ENCODE measurements at places on chromosomes 2 and 18.

DNA sequence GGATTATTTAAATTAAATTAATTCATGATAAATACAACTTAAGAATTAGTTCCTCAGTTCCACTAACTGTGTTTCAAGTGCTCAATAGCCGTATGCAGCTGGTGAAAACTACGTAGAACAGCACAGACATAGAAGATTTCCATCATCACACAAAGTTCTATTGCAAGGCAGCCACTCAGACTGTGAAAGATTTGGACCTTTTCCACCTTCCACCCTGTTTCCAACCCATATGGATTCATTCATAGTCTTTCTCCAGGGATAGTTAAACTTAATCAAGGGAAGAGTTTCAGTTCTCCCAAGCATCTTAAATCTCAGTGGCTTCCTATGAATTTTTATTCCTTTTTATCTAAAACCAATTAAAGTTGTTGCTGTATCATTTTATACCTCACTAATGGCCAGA, 2030.8 kb downstream of the SUCLG1 start:
- no peak for DNase-seq

DNA sequence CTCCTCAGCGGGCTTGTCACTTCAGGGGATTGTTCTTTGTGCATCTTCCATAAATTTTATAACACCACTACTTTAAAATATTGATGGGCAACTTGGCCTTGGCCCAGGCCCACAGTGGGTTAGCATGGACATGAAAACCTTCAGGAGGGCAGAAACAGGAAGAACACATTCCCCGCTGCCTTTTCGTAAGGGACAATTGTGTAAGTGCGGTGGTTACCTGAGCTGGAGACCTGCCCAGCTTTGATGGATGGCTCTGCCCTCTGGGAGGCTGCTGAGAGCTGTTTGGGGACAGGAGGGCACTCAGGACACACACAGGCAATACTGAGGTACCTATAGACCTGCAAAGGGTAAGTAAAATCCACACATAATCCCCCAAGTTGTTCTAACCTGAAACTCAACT, 46.8 kb downstream of the FECH start:
- no peak for DNase-seq

- no peak for DNase-seq
These were observed 422.9 kb downstream of the ARHGAP15 start for GRCh38 chr2:143551971-143552650.

DNA sequence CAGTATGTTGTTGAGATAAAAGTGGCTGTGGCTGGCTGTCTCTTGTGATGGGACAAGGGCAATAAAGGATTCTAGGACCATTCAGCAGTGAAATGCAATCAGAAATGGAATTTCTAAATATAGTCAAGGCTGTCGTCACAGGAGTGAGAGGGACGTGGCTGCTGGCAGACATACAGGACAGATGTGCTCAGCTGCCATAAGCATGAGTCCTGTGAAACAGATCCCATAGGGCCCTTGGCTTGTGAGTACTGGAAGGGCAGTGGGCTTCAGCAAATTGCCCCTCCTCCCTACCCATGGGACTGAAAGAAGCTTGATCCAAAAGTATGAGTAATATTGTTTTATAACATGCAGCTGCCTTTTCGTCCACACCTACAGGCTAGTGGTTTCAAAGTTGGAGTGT, 4.2 kb upstream of the CNNM3 start:
- no peak for DNase-seq

DNA sequence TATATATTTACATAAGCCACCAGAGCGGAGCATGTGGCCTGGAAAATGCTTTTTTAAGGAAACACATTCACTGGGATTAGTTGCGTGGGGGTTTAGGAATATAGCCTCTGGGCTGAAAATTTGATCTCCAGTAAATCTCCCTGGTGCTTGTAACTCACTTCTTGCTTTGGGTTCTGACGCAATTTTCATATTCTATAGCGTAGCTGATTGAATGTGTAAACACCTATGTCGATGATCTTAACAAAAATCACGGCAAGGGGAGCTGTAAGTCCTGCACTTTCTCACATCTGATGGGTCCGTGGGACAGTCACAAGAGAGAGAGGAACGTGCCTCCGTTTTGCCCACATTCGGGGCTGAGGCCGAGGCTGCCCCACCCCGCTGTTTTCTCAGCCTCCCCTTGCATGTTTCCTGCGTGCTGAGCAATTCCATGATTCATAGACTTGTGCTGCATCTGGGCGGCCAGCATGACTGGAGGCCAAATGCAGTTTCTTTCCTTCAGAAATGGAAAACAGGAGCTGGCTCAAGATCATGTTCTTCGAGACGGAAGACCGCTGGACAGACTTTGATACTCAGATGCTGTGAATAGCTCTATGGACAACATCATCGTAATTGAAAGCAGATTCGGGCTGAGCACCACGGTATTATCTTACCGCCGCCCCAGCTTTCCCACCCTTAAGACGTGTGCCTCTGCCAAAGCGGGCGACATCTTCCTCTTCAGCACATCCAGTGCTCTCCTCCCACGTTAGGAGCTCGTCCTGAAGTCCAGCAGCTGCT, 109.2 kb downstream of the TMEM18 start:
- DNase-seq = no peak

- DNase-seq = no peak
These were observed 383.9 kb upstream of the HS6ST1 start for GRCh38 chr2:128702616-128703015.

DNA sequence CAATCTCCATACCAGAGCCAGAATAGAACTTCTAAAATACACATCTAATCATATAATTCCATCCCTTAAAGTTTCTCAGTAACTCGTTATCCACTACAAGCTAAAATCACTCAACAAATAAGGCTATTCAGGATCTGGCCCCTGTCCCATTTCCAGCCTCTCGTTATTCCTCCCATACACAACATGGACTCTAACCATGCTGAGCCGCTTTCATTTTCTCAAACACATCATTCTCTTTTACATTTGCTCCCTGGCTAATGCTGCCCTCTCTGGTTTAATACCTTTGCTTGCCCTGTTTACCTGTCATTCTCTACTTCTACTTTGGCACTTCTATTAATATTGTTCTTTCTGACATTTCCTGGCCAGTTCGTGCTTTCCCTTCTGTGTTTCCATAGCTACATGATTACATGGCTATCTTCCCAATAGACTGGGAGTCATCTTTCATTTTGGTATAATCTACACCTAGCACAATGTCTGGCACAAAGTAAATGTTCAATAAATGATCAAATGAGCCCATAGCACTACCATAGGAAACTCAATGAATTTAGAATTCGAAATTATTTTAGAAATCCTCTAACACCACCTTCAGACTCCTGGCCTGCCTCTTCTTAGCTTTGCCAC, 163.6 kb upstream of the VRK2 start:
- no peak for DNase-seq

DNA sequence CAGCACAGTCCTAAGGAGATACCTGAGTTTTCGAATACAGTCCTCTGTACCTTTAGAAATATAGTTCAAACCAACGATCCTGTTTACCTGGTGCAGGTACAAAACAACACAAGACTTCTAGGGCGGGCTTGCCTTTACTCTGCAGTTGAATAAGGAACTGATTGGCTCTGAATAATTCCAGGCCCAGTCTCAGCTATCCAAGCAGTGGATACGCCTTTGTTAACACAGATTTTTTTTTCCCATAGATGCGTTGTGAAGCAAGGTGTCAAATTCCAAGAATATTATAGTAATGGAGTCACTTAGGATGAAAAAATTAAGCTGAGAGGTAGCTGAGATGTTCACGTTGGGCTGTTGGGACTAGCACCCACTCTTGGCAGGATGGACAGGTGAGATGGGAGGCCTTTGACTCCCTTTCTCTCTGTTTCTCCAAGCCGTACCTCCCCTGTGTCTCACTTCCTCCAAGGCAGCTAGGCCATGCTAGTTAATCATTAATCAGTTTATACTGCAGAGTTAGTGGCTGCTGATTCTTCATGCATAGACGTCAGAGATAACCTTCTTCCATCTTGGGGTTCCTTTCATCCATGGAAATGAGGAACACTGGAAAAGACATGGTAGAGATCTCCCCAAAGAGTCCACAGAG, 380.8 kb upstream of the ACVR2A start:
- no peak for DNase-seq

DNA sequence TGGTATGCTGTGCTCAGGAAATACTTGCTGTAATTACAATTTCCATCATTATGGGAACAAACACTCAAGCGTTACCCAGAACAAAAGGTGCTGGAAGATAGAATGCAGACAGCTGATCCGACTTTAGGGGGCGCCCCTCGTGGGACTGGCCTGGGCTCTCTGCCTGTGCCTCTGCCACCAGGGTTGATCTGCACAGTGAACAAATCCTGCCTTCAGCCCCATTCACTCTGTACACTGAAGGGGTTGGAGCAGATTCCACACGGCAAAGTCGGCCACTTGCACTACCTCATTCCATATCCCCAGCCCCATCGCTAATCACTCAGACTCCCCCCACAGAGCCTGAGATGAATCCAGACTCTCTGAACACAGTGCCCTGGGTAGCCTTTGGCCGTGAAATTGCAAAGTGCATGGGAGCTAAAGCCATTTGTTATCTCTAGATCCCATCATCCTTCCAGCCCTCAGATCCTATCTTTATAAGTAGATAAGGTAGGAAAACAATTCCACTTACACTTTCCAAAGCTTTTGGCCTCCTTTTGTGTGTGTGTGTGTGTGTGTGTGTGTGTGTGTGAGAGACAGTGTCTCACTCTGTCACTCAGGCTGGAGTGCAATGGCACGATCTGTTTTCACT, 69.3 kb downstream of the INPP5D start:
- DNase-seq = no peak

DNA sequence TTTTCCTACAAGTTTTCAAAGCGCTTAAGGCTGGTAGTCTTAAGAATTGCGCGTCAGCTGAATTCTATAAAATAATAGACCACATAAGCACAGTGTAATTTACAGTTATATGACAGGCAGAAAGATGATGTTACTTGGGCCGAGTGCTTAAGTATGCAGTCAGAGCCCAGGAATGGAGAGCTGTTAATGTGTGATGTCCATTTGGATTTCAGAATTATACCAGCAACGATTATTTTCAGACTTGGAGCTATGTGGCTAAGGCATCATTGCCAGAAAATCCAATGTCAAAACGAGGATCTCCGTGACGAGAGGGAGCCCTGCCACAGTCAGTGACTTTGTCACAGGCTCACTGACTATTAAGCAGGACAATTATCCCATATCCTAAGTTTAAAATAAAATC, 3.4 kb downstream of the KLF7 start:
- DNase-seq = no peak

DNA sequence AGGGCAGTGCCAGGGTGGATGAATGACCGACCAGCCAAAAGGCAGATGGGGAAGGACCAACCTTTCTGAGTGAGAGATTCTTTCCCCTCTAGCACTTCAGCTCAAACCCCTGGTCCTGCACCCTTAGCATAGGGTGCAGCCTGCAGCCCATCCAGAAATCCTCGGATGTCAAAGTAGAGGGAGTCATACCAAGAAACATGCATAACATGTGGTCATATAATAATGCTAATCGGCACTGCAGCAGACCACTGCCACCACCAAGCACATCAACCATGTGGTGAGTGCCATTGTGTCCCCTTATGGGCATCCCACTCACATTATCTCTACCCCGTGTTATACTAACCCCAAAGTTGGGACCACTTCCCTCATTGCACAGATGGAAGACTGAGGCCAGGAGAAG, 17.7 kb downstream of the ATOH8 start:
- no peak for DNase-seq

DNA sequence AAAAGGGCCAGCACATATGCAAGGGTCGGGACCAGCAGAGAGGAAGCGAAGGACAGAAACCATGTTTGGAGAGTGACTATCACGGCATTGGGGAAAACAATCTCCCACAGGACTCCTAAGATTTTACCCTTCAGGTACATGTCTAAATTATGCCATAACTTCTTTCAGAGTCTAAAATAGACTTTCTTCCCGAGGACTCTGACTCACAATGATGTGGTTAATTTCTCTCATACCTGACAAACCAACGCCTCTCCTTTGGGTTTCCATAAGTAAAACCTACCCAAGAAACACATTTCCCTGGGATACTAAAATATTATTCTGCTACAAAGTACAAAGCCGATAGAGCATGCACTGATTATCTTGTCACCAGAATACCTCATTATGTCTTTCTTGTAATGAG, 127.8 kb upstream of the NETO1 start:
- no peak for DNase-seq

DNA sequence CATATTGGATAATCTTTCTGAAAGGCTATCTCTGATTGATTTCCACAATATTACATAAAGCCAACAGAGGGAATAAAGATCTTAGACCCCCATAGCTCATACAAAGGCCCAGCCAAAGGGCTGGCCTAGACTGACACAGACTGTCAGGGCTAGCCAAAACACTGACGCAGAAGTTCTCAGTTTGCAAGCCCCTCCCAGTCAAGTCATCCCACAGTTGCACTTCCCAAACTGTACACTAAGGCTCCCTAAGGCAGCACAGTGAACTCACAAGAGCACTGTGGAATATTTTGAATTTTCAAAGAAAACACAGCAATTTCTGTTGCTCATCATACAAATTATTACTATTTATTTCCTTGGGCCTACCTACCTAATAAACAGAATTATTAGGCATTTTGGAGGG, 244.9 kb downstream of the SP3 start:
- no peak for DNase-seq

DNA sequence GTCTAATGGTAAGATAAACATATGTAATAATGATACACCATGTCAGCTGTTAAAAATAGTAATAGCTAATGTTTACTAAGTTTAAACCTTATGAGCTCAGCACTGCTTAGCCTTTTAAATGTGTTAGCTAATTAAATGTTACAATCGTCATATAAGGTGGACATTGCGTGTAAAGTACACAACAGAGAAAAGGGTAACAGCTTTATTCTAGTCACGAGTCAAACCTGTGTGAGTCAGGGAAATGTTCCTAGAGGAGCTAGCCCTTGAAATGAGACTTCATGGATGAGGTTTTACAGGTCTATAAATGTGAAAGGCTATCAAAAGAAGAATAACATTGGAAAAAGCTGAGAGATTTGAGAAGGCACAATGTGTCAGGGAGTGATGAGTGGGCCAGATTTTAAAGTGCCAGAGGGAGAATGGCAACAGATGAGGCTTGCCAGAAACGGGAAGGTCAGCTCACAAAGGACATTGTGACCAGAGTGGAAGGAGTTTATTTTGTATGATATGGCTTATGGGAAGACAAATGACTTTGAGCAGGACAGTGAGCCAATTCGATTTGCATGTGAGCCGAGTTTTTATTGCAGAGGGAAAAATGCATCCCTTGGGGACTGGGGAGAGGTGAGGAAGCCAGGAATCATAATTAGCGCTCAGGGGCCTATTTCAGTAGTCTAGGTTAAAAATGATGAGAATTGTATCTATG, 276.3 kb downstream of the CTNNA2 start:
- DNase-seq = no peak

GRCh38 chr2:156452971-156453370, 16.8 kb downstream of the GPD2 start:
- DNase-seq = no peak

DNA sequence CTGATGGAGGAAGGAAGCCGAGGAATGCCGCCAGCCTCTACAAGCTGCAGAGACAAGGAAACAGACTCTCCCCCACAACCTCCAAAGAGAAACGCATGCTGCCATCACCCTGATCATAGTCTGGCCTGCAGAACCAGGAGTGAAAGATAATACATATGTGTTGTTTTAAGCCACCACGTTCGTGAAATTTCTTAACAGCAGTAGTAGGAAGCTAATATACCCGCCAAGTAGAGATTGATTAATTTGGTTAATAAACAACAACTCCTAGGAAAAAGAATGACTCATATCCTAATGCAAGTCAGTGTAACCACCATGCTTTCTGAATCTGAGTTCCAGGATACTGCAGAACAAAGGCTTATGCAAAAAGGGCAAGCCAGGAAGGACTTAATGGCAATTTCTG, 36.6 kb downstream of the LONRF2 start:
- no peak for DNase-seq
